ENCODE measurements at places on chromosomes 12 and 14. TPM values are rescaled to one million over a fixed set of nuclear protein-coding genes. Genes with fewer than 3 reads are reported as not detected.

ST8SIA1 gene
- total RNA-seq = 5.2 TPM

EML1 gene
- 58.7 TPM for total RNA-seq

RNU6-8 gene
- not detected for total RNA-seq

TECPR2 gene
- total RNA-seq = 16.5 TPM

GRCh38 chr12:23431006-23431405 lies 518.5 kb downstream of the SOX5 start:
- DNase-seq = no peak
- H3K27me3 ChIP-seq = no peaks in the 10 kb centered on the region
- H3K4me1 ChIP-seq = no peaks in the 10 kb centered on the region
- no peak overlapping the region for H3K27ac ChIP-seq

DNA sequence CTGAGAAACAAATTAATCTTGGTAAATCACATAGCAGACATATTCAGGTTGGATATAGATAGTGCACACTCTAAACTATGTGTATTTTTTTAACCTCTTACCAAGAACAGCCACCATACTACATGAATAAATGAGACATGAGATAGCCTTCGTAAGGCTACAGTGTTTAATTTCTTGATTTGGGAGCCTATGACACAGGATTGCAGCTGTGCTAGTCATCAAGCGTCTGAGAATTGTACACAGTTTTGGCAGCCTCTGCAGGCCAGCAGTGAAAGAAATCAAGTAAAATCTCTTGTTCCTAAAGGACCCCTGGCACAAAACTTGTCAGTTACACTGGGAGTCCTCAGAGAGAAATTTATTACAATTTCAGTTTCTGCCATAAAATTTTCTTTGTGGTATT lies 236.1 kb downstream of the C12orf50 start:
- H3K27me3 ChIP-seq = no peaks in the 10 kb centered on the region
- no peak overlapping the region for H3K27ac ChIP-seq
- no peak overlapping the region for H3K4me3 ChIP-seq
- no peak for DNase-seq
- H3K36me3 ChIP-seq = no peaks in the 10 kb centered on the region

DNA sequence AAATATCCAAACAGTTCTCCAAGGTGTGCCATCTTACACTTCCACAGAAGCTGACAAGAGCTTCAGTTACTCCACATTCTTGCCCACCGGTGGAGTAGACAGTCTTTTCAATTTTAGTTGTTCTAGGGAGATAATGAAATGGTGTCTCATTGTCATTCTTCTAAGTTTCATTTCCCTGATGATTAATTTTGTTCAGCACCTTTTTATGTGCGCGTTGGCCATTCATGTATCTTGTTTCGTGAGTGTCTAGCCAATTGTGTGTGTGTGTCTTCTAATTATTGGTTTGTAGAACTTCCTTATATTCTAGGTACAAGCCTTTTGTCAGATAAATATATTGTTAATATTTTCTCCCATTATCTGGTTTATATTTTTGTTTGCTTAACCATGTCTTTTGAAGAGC lies 63.1 kb downstream of the GLT1D1 start:
- DNase-seq = no peak

GRCh38 chr12:123983822-123984485 lies 10.9 kb downstream of the ZNF664 start:
- no peak overlapping the region for H3K4me3 ChIP-seq
- H3K4me1 ChIP-seq = peaks cover 51% of the 10 kb centered on the region
- no peaks in the 10 kb centered on the region for H3K27me3 ChIP-seq
- peak overlapping the region; percentile 87 for H3K27ac ChIP-seq
- H3K36me3 ChIP-seq = no peaks in the 10 kb centered on the region

- no peak overlapping the region for H3K27ac ChIP-seq
- no peaks in the 10 kb centered on the region for H3K27me3 ChIP-seq
- H3K4me3 ChIP-seq = no peak overlapping the region
- no peaks in the 10 kb centered on the region for H3K4me1 ChIP-seq
- no peak for DNase-seq
These were observed 376.8 kb downstream of the FUT8 start for GRCh38 chr14:65789363-65789762.
